ENCODE measurements at places on chromosomes 7 and 10. TPM values are rescaled to one million over a fixed set of nuclear protein-coding genes. Genes with fewer than 3 reads are reported as not detected.

Gene GPR146
- 16.9 TPM for polyA plus RNA-seq

GRCh38 chr10:30017556-30017955 is 41.8 kb downstream of the JCAD start:
- DNase-seq: no peak

DNA sequence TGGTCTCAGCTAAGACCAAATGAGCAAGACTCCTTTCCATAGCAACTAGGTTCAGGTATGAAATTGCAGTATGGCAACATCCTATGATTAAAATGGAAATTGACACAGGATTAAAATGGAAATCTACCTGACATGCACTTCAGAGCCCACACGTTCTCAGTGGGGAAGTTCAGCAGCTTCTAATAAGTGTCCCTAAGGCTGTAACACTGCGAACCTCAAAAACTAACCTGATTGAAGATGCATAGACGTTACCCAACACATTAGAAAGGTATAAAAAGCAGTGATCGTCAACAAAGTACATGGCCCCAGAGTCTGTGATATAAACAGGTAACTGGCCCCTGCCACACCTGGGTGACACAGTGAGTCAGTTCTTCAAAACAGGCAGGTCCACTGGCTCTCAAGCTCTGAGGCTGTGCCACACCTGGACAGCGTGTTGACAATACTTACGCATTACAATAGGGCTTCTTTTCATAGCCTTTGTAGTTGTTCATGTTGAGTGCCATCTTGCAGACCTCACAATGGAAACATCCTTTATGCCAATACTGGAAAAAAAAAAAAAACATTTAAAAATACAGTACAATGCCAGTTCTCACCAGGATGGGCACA is 274.9 kb upstream of the NEBL start:
- no peak for DNase-seq

Gene GPR26
- not detected for polyA plus RNA-seq
